ENCODE measurements at places on chromosomes 12 and 14. TPM values are rescaled to one million over a fixed set of nuclear protein-coding genes. Genes with fewer than 3 reads are reported as not detected.

DNA sequence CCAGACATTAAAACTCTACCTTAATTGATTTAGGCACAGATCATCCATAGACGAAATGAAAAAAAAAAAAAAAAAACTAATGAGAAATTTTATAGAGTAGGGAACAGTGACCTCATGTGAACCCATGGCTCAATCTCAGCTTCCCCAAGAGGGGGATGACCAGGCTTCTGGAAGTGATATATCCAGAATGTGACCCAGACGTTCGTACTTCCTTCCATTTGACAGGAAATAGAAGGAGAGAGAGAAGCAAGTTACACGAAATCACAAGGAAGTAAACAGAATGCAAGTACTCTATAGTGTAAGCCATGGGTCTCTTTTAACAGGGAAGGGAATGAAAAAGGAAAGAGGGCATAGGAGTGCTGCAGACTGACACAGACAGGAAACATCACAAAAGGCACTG lies 10.1 kb downstream of the FOXN3 start:
- H3K27ac ChIP-seq: no peak overlapping the region
- no peaks in the 10 kb centered on the region for H3K27me3 ChIP-seq
- no peak overlapping the region for H3K4me3 ChIP-seq
- DNase-seq: no peak
- H3K36me3 ChIP-seq: peaks cover 56% of the 10 kb centered on the region

DNA sequence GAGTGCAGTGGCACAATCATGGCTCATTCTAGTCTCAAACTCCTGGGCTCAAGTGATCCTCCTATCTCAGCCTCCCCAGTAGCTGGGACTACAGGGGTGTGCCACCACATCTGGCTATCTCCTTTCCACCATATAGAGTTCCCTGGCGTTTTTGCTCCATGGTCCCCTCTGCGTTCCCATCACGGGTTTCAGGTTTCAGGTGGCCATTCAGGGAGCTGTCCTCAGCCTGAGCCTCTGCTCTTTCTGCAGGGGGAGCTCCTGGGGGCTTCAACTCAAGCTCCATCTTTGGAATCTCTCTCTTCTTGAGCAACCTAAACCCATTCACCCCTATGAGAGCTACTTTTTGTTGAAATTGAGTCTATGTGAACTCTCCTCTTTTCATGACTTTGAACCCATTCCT lies 11.6 kb downstream of the SMIM41 start:
- no peaks in the 10 kb centered on the region for H3K36me3 ChIP-seq
- no peak for DNase-seq
- H3K27ac ChIP-seq: no peak overlapping the region
- H3K4me1 ChIP-seq: peaks cover 11% of the 10 kb centered on the region
- no peaks in the 10 kb centered on the region for H3K27me3 ChIP-seq

TTC6 gene
- total RNA-seq: not detected

DNA sequence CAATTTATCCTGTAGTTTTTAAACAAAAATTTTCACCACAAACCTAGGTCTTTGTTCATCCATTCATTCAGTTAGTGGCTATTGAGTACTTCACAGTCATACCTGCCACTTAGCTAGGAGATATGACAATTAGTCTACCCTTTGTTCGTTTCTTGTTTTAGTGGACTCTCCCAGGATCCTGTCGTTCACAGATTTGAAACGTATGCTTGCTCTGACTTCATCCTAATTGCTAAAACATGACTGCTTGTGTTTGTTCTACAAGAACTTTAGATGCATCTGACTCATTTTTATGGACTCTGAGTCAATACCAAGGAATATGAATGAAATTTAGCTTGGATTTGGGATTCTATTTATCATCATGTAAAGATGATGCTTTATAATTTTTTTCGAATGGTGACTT lies 69.5 kb downstream of the TBC1D30 start:
- H3K27ac ChIP-seq: no peak overlapping the region
- no peak for DNase-seq
- no peaks in the 10 kb centered on the region for H3K27me3 ChIP-seq
- no peak overlapping the region for H3K4me3 ChIP-seq
- no peaks in the 10 kb centered on the region for H3K4me1 ChIP-seq

- H3K27me3 ChIP-seq: no peaks in the 10 kb centered on the region
- H3K27ac ChIP-seq: no peak overlapping the region
- no peaks in the 10 kb centered on the region for H3K4me1 ChIP-seq
- DNase-seq: no peak
- H3K4me3 ChIP-seq: no peak overlapping the region
- no peaks in the 10 kb centered on the region for H3K36me3 ChIP-seq
Measured at GRCh38 chr12:30908076-30908721, 18.3 kb upstream of the TSPAN11 start.

- DNase-seq: no peak
- H3K27me3 ChIP-seq: no peaks in the 10 kb centered on the region
- H3K4me1 ChIP-seq: no peaks in the 10 kb centered on the region
- no peak overlapping the region for H3K4me3 ChIP-seq
- H3K27ac ChIP-seq: no peak overlapping the region
Measured at GRCh38 chr12:96438330-96438729, 38.1 kb upstream of the CDK17 start.

DNA sequence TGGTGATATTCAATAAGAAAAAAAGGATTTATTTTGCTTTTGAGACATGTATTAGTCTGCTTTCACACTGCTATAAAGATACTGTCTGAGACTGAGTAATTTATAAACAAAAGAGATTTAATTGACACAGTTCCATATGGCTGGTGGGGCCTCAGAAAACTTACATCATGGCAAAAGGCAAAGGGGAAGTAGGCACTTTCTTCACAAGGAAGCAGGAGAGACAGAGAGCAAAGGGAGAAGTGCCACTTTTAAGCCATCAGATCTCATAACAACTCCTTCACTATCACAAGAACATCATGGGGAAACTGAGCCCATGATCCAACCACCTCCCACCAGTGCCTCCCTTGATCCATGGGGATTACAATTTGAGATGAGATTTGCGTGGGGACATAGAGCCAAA lies 43.9 kb downstream of the BHLHE41 start:
- no peaks in the 10 kb centered on the region for H3K36me3 ChIP-seq
- H3K4me3 ChIP-seq: no peak overlapping the region
- H3K4me1 ChIP-seq: no peaks in the 10 kb centered on the region
- H3K27me3 ChIP-seq: no peaks in the 10 kb centered on the region
- H3K27ac ChIP-seq: no peak overlapping the region

DNA sequence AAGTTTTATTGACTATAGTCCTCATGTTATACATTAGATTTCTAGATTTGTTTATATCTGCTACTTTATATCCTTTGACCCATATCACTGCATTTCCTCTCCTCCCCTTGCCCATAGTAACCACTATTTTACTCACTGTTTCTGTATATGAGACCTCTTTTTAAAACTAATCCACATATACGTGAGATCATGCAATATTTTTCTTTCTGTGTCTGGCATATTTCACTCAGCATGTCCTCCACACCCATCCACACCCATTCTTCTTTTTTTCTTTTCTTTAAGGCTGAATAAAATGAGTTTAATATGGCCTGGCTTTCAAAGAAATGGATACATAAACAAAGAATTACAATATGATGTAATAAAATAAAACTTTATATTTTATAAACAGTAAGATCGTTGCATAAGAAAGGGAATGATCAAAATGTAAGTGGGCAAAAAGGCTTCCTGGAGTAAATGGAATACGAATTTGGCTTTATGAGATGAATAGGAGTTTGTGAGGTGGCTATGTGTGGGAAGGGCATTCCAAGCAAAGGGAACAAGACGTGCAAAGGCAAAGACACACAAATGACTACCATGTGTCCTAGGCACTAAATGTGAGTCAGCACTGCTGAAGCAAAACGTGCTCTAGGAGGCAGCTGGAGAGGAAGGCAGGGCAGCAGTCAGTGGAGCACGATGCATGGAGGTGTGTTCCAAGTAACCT lies 53.2 kb upstream of the HIF1A start:
- H3K27me3 ChIP-seq: no peaks in the 10 kb centered on the region
- H3K27ac ChIP-seq: no peak overlapping the region
- peaks cover 33% of the 10 kb centered on the region for H3K4me1 ChIP-seq
- H3K36me3 ChIP-seq: no peaks in the 10 kb centered on the region
- DNase-seq: no peak

DNA sequence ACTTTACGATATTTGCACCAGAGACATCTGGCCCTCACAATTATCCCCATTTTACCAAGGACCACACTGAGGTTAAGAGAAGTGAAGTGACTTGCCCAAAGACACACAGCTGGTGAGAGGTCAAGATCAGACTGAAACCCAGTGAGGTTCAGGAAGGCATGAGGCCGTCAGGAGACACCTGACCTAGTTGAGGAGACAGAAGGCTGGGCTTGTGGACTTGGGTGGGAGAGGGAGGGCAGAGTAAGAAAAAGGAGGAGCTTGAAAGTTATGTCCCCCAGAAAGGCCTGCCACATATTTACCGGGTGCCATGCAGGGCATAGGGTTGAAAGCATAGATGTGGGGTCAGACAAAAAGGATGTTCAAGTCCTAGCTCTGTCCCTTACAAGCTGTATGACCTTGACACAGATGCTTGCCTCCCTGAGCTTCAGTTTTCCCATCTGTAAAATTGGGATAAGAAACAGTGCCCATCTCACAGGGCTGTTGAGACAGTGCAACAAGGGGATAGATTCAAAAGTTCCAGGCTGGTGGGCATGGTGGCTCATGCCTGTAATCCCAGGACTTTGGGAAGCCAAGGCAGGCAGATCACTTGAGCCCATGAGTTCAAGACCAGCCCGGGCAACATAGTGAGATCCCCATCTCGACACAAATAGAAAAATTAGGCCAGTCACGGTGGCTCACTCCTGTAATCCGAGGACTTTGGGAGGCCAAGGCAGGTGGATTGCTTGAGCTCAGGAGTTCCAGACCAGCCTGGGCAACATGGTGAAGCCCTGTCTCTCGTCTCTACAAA lies 6.4 kb downstream of the SELPLG start:
- H3K27ac ChIP-seq: no peak overlapping the region
- no peak for DNase-seq
- H3K27me3 ChIP-seq: no peaks in the 10 kb centered on the region
- peaks cover 64% of the 10 kb centered on the region for H3K4me1 ChIP-seq
- H3K36me3 ChIP-seq: no peaks in the 10 kb centered on the region

GRCh38 chr12:44863867-44864266 lies 12.2 kb downstream of the NELL2 start:
- H3K36me3 ChIP-seq: no peaks in the 10 kb centered on the region
- no peak for DNase-seq
- H3K4me1 ChIP-seq: no peaks in the 10 kb centered on the region
- no peaks in the 10 kb centered on the region for H3K27me3 ChIP-seq
- H3K27ac ChIP-seq: no peak overlapping the region
- H3K4me3 ChIP-seq: no peak overlapping the region

PLEKHD1 gene
- 0.12 TPM for total RNA-seq

- peak within 1 kb of the TSS; percentile 57 for H3K4me3 ChIP-seq
- peaks cover 6% of the 10 kb centered on the region for H3K27me3 ChIP-seq
- H3K27ac ChIP-seq: peak within 1 kb of the TSS; percentile 43
- no peaks in the 10 kb centered on the region for H3K36me3 ChIP-seq
- DNase-seq: peak; percentile 87
Measured at GRCh38 chr14:100159094-100159864, at the start of gene DEGS2. Gene DEGS2 (minus strand): TSS chr14:100159645. CDS start chr14:100159587, 58 bp downstream.

DNA sequence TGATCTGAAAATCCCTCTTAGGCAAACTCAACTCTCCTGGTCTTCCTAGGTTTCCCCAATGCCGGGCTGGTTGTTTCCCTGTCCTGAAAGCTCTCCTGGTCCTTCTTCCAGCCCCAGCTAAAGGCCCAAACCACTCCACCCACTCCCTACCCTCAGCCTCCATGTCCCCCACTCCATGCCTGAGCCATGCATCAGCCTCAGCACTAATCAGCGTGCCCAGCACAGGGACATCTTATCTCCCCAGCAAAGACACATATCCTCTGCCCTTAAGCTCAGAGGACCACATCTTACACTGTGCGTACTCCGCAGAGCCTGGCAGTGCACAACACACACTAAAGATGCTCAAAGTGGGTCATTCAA lies 25.9 kb downstream of the ACTN1 start:
- no peaks in the 10 kb centered on the region for H3K27me3 ChIP-seq
- no peak overlapping the region for H3K27ac ChIP-seq
- H3K4me3 ChIP-seq: no peak overlapping the region
- no peaks in the 10 kb centered on the region for H3K36me3 ChIP-seq
- no peaks in the 10 kb centered on the region for H3K4me1 ChIP-seq
- DNase-seq: no peak

HOXC6 gene
- not detected for total RNA-seq

DNA sequence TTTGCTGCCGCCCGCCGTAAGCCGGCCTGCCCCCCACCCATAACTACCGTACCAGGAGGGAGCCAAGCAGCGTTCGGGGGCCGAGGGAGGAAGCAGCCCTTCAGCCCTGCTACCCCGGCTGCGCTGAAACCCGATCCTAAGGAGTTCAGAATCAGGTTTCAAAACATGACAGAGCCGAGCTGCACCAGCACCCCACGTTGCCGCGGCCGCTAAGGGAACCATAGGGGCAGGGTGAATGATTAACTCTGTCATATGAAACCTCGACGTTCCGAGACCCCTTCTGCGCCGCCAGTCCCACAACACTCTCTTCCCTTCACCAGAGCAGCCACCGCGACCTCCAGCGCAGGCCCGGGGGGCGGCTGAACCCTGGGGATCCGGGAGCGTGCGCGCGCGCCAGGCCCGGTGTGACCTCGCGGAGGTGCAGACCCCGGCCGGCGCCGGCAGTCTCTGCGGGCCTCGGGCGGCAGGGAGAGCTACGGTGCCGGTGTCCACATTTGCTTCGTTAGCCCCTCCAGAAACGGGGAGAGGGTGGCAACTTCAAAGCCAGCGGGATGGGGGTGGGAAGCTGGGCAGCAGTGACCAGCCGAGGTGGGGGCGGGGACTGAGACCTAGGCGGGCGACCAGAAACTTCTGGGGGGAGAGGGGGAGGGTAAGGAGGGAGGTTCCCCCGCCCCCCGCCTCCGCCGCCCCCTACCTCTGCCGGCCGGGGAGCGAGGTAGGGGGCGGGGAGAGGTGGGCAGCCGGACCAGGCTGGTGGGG lies 1.6 kb downstream of the SIX4 start:
- H3K4me1 ChIP-seq: peaks cover 35% of the 10 kb centered on the region
- H3K27me3 ChIP-seq: peaks cover 75% of the 10 kb centered on the region
- H3K27ac ChIP-seq: no peak overlapping the region
- H3K36me3 ChIP-seq: no peaks in the 10 kb centered on the region
- DNase-seq: peak; percentile 56

- no peak overlapping the region for H3K4me3 ChIP-seq
- H3K27ac ChIP-seq: no peak overlapping the region
- H3K27me3 ChIP-seq: no peaks in the 10 kb centered on the region
- no peak for DNase-seq
Measured at GRCh38 chr12:47824198-47824597, 4.5 kb upstream of the HDAC7 start.

CAPZA3 gene
- not detected for total RNA-seq

GRCh38 chr12:101209319-101210302 lies at the start of gene SLC5A8:
Gene SLC5A8 (minus strand): TSS chr12:101210238. CDS start chr12:101209848, 390 bp downstream.
- peaks cover 14% of the 10 kb centered on the region for H3K27me3 ChIP-seq
- no peak within 1 kb of the TSS for H3K4me3 ChIP-seq
- no peaks in the 10 kb centered on the region for H3K4me1 ChIP-seq
- no peak within 1 kb of the TSS for H3K27ac ChIP-seq

GRCh38 chr12:2963154-2963759 lies 4.1 kb downstream of the TEAD4 start:
- no peak overlapping the region for H3K4me3 ChIP-seq
- DNase-seq: no peak
- no peak overlapping the region for H3K27ac ChIP-seq
- H3K4me1 ChIP-seq: peaks cover 10% of the 10 kb centered on the region
- peaks cover 24% of the 10 kb centered on the region for H3K27me3 ChIP-seq

Measured in B cell (primary cell).